ENCODE measurements at places on chromosomes 2 and 18. TPM values are rescaled to one million over a fixed set of nuclear protein-coding genes. Genes with fewer than 3 reads are reported as not detected.

Gene POTEJ
- not detected for total RNA-seq

Gene TRABD2A
- 5.4 TPM for total RNA-seq

Gene POTEE
- 0.18 TPM for total RNA-seq

Gene MAL
- total RNA-seq = 13.4 TPM

DNA sequence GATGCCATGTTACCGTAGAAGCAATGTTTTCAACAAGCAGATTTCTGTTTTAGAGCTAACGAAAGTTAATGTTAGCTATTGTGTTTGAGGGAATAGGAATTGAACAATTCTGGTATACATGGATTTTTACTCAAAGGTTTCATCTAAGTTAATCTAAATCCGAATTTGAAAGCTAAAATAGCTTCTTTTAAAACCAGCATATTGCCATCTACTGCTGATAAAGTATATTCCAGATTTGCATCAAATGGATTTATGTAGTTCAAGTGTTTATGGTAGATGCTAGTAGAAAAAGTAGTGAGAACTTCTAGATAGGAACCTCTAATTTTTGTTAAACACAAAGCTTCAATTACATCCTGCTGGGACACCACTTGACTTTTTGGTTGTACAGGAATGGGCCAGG, 1569.5 kb upstream of the NXPH2 start:
- DNase-seq = no peak

DNA sequence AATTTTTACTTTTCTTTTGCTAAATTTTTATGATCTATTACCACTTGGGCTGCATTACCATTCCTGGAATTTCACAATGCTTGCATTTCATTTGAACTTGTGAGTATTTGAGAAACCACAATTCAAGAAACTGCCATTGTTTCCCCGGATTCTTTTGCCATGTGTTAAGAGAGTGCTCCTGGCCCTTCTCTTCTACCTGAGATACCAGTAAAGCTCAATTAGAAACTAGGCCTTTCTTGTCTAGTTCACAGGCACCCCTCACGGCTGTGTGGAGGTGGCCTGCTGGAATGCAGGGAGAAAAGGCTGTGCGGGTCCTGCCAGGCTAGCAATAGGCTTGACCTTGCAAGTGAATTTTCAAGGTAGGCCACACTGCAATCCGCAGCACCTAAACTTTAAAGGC, 40.8 kb downstream of the ZEB2 start:
- DNase-seq = no peak

GRCh38 chr2:238985931-238986446, 138.1 kb downstream of the TWIST2 start:
- DNase-seq = no peak

- peak; percentile 58 for DNase-seq
Observed at GRCh38 chr2:74347742-74348141, 4.5 kb upstream of the SLC4A5 start.

DNA sequence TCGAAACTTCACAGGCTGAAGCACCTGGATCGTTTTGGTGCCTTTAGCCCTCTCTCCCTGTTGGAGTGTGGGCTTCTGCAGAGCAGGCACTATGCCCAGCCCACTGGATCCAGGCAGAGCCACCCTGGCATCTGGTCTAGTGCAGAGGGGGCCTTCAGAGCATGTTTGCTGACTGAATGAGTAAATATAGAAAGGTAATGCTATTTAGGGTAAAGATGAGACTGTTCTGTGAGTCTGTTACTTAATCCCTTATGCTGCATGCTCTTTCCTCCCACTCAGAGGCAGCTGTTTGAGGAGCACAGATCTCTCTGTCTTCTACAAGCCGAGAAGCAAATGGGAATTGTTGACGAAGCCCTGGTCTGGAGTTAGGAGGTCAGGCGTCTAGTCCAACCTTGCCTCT, 130.2 kb downstream of the RGPD3 start:
- DNase-seq = no peak

DNA sequence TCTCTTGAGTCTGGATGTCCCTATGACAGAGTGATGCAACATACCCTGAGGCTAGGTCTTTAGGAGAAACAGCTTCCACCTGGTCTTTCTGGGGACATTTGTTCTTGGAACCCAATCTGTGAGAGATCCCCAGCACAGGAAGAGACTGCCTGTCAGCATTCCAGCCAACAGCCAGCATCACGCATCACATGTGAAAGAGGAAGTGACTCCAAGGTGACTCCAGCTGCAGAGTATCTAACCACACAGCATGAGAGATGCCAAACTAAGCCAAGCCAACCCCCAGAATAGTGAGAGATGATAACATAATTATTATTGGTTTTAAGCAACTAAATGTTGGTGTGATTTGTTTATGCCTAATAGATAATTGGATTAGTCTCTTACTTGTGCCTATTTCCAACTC, 35.7 kb downstream of the C18orf63 start:
- DNase-seq = no peak

- DNase-seq = no peak
Observed at GRCh38 chr18:41829647-41830516, 125.2 kb upstream of the PIK3C3 start.

DNA sequence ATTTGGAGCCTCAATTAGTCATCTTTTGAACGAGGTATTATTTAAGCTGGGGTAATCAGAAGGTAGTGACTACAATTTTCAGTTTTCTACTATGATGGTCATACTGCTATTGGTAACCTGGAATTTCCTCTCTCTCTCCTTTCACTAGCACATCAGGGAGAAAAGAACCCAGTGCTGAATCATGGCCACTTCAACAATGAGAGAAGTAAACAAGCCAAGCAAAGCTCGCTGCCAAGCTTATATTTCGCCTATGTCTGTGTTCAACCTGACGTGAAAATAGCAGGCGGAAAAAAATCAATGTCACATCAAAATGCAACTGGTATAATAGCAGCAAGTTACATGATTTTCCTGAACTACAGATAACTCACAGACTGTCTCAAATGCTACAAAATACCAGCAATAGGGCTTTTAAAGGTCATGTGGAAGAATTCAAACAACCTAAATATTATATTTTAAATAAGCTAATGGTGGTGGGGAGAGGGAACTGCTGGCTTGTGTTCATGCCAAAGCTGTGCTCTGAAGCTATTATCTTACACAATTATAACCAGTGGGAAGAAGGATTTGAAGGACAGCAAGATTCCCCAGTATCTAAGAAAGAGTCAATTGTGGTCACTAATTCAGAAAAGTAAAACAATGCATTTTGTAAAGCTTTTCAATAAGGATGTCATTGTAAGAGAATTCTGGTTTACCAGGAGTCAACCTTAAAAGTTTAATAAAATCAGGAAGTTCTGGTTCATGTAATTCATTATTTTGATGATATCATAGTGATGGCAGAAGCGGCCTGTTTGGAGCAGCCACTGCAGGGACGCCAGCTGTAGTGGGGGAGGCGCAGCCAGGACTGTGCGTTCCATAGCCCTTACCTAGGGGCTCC, 38.0 kb downstream of the RNF152 start:
- no peak for DNase-seq

All from lower lobe of right lung (tissue), 2 donors.